ENCODE measurements at places on chromosomes 7 and 10.

GRCh38 chr10:131901181-131901829 is 497 bp downstream of the PPP2R2D start:
- peak; percentile 54 for DNase-seq

DNA sequence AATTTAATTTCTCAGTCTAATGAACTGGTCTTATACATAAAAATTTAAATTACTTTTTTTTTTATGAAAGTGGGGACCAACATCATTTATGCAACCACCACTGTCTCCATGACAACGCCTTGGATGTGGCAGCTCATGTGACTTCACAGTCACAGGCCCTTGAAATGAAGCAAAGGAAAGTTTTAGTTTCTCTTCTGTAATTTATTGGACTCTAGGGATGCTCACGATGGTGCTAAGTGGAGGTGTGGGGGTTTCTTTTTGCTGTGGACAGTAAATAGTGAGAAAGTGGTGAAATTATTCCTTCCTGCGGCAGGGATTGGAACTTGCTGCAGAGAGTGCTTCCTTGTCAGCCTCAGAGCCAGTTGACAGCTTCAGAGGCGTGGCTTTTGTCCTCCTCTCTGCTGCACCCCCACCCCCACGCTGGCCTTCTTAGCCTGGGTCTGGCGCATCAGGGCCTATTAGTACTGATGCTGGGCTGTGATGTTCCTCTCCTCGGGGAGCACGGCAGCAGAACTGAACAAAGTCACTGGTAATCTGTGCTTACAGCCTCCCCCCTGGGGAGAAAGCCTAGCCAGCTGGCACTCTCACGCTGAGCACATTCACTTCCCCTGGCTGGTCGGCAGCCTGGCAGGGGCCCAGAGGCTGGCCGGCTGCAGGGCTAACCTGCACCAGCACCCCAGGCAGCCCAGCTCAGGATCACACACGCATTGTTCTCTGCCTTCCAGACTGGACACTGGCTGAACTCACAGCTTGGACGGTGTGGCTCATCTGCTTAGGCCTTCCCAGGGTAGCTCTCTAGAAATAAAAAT is 517.5 kb upstream of the GALNT17 start:
- DNase-seq = no peak

GRCh38 chr7:75879771-75880184 is 944 bp downstream of the RHBDD2 start:
- DNase-seq = peak; percentile 57

- no peak for DNase-seq
Observed at GRCh38 chr7:94422827-94423460, 28.2 kb downstream of the COL1A2 start.

GRCh38 chr7:146115851-146116520 is 615 bp upstream of the CNTNAP2 start:
- DNase-seq = peak; percentile 17

DNA sequence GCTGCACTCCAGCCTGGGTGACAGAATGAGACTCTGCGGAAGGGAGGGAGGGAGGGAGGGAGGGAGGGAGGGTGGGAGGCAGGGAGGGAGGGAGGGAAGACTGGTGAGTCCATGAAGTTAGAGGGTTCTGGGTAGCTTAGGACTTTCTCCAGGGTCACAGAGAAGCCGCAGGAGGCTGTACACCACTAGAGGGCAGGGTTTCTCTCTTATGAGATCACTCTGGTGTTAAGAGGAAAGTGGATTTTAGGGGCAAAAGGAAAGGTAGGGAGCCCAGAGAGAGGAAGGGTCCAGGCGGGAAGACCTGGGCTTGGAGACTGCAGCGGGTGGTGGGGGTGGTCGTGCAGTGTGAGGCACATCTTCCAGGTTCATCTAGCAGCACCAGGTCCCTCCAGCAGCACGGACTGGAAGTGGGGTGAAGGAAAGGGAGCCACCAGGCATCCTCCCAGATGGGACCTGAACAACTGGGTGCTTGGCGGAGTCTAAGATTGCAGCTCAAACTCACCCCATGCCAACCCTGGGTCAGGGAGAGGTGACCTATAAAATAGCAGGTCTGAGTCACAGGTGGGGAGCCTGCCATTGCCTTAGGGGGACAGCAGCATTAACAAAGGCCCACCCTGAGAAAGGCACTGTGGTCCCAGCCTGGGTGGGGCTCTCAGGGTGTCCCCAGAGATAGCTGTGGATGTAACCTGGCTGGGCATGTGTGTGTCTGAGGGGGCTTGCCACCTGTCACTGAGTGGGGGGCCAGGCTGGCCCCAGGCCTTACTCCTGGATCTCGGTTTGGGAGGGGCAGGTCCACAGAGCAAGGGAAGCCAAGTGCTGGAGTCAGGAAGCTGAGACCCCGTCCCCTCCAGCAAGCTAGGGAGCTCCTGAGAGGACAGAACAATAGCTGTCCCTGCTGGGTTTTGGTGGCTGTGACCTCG is 48.5 kb upstream of the SLC29A3 start:
- no peak for DNase-seq

GRCh38 chr10:129891806-129892205 is 72.3 kb downstream of the EBF3 start:
- DNase-seq = no peak

GRCh38 chr10:119263951-119264617 is 56.7 kb downstream of the GRK5 start:
- DNase-seq = no peak

DNA sequence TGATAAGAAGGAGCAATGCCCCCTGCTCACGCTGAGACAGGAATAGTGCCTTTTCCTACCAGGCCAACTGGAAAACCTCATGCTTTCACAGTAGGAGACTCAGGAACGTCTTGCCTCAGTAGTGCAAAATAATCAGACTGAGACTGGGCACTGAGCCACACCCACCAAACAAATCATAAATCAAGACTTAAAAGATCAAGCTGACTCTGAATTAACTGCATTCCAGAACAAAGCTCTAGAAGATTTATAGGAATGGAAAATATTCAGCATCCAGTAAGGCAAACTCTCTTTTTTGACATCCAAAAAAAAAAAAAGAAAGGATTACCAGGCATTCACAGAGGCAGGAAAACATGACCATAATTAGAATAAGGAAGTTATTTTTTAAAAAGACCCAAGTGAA is 30.5 kb upstream of the SLC18A3 start:
- no peak for DNase-seq

GRCh38 chr10:92837456-92837855 is 10.9 kb upstream of the EXOC6 start:
- DNase-seq = no peak

GRCh38 chr10:77907900-77908717 is 18.4 kb downstream of the DLG5 start:
- DNase-seq = no peak

- DNase-seq = no peak
Observed at GRCh38 chr7:54080971-54081370, 461.2 kb upstream of the VSTM2A start.

DNA sequence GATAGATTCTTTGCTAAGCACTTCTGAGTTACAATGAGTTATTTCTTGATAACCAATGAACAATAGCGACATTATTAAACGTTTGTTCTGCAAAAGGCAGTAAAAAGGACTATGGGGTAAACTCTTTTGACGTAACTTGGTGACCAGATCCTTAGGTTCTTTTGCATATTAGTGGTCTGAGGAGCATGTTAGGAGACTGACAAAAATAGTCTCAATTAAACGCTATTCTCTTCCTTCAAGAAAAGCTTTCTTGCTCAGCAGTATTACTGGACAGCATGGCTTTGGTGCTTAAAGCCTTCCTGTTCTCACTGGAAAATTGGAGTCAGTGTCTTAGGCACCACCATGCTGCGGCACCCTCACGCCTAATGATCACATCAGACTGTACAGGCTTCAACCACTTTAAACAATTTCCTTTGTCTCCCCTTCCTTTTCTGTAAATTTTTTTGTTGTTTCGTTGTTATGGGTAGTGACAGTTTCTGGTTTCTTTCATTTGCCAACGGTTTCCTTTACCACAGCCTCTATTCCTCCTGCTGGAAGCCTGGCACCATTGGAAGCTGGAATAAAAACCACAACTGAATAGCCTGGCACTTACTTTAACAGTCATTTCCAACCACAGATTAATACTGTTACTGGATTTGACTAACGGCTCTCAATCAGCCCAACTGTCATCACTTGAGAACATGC is 49.2 kb upstream of the FAM133B start:
- DNase-seq = no peak

GRCh38 chr10:2137549-2138174 is 400.3 kb upstream of the ADARB2 start:
- no peak for DNase-seq

- no peak for DNase-seq
Observed at GRCh38 chr10:86099542-86100334, 266.9 kb downstream of the GRID1 start.

DNA sequence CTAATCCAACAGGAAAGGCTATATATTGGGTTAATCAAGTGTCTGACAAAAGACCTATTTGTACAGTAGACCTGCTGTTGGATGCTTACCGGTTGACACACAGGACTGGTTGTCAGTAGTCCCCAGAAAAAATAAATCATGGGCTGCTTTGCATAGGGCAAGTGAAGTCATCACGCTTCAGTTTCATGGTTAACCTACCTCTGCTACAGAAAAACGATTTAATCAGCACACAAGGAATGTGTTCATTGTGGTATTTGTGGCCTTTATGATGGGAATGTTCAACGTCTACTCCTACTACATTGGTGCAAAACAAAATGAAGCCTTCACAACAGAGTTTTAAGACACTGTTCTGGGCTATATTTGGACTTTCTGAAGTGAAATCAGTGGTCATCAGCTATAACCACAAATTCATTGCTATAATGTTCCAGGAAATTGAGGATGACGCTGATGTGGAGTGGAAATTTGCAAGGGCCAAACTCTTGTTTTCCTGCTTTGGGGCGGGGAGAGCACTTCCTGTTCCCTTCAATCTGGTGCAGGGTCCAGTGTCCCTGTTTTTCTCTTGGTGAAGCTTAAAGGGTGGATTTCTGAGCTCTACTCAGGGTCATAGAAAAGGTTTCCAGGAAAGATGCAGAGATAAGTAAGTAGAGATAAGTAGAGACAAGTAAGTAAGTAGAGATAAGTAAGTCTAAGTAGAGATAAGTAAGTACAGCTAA is 39.3 kb upstream of the GGCT start:
- DNase-seq = no peak

GRCh38 chr10:1152386-1153250 is 96.4 kb downstream of the WDR37 start:
- DNase-seq = no peak

GRCh38 chr10:6201516-6201975 is 1.2 kb upstream of the PFKFB3 start:
- peak; percentile 83 for DNase-seq

DNA sequence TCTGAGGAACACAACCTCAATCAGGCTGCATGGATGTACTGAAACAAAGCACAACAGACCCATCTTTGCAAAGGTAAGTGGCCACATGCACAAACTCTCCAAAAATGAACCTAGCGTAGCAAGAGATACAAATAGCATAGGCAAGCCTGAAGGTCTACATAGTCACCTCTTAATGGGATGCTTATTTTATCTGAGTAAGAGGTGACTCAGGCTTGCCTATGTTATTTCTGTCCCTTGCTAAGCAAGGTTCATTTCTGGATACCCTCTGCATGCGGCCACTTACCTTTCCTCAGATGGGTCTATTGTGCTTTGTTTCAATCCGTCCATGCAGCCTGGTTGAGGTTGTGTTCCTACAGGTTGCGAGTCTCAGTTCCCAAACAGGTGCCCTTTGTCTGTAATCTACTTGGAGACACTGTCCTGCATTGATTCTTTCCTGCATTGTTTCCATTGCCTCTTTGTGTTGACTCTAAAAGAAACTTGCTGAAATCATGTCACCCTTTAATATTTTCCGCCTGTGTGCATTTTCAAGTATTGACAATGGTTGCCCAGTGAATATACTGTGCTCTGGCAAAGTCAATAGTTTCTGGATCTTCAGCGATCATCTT is 291.8 kb upstream of the LYZL1 start:
- DNase-seq = no peak

DNA sequence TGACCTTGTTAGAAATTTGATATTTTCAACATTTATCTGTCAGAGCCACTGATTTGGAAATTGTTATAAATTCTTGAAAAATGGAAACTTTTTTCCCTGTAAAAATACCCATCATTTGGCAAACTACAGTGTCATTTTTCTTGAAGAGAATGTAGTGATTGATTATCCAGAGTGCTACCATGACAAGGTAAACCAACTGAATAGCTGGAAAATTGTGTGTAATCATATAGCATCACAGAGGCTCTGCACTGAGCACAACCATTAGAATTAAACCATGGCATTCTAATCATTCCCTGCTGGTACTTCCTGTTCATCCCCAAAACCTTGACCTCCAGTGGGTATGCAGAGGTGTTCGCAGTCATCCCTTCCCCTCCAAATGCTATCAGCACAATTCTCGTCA is 240.3 kb upstream of the LRGUK start:
- no peak for DNase-seq

DNA sequence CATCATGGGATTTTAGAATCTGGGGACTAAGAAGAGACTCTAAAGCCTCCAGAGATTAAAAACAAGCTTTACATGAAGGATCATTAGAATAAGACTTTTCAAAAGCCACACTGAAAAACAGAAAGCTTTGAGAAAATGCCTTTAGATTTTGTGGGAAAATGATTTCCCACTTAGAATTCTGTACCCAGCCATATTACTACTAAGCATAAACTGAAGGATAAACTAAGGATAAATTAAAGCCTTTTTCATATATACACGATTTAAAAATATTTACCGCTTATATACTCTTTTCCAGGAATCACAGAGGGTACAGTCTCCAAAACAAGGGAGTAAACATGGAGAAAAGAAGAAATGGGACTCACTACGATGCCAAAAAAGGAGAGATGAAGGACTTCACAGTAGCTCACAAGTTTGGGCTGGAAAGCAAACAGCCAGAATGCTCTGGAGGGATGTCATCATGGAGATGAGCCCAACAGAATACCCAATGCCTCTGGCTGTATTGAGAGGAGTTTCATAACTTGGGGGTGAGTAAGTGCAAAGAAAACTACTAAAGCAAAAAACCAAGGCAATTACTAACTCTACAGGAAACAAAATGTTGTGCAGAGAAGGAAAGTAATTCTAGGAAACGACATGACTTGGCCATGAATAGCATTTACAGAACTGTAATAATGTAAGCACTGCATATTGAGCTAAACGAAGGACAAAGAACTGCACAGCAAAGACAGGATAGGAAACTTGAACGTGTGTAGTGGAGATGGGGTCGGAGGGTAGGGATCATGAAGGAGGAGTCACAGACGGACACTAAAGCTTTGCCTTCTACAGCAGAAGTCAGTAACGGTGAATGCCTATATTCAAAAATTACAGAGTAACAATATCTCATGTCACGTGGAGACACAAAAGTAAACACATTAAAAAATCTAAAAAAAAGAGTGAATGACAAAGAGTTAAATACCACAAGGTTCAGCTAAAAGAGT is 61.4 kb upstream of the ASAH2 start:
- no peak for DNase-seq
